ENCODE measurements at places on chromosomes 3 and 15. TPM values are rescaled to one million over a fixed set of nuclear protein-coding genes. Genes with fewer than 3 reads are reported as not detected.

The CHRNA3 gene
- 3.1 TPM for total RNA-seq

The GPR62 gene
- 0.50 TPM for total RNA-seq

The MLF1 gene
- total RNA-seq: 142 TPM

The DZIP3 gene
- total RNA-seq: 46.4 TPM

The POLQ gene
- total RNA-seq: 12.0 TPM

The ISL2 gene
- total RNA-seq: 3.5 TPM

The PARP15 gene
- total RNA-seq: 4.8 TPM

The RTP1 gene
- 0.93 TPM for total RNA-seq

The LEKR1 gene
- total RNA-seq: 9.7 TPM

The ZNF662 gene
- 23.5 TPM for total RNA-seq

GRCh38 chr3:42600958-42601675 is 631 bp downstream of the NKTR start:
- H3K36me3 ChIP-seq: no peaks in the 10 kb centered on the region
- H3K27ac ChIP-seq: peak overlapping the region; percentile 91
- H3K4me3 ChIP-seq: peak overlapping the region; percentile 63
- no peaks in the 10 kb centered on the region for H3K27me3 ChIP-seq

GRCh38 chr15:66594344-66594743 is 28.5 kb upstream of the LCTL start:
- H3K27ac ChIP-seq: no peak overlapping the region
- H3K4me1 ChIP-seq: peaks cover 5% of the 10 kb centered on the region
- H3K4me3 ChIP-seq: no peak overlapping the region
- DNase-seq: no peak

- no peaks in the 10 kb centered on the region for H3K27me3 ChIP-seq
- no peaks in the 10 kb centered on the region for H3K36me3 ChIP-seq
- no peaks in the 10 kb centered on the region for H3K4me1 ChIP-seq
- H3K4me3 ChIP-seq: no peak overlapping the region
These were observed 73.5 kb upstream of the ALDH1A3 start for GRCh38 chr15:100806157-100806556.

GRCh38 chr3:139297588-139298311 is 46.1 kb upstream of the MRPS22 start:
- H3K36me3 ChIP-seq: no peaks in the 10 kb centered on the region
- no peaks in the 10 kb centered on the region for H3K4me1 ChIP-seq
- H3K27ac ChIP-seq: no peak overlapping the region

GRCh38 chr15:41853831-41854230 is 15.2 kb downstream of the PLA2G4B start:
- no peaks in the 10 kb centered on the region for H3K36me3 ChIP-seq
- H3K27ac ChIP-seq: no peak overlapping the region
- H3K4me1 ChIP-seq: peaks cover 5% of the 10 kb centered on the region
- H3K27me3 ChIP-seq: no peaks in the 10 kb centered on the region
- no peak overlapping the region for H3K4me3 ChIP-seq
- no peak for DNase-seq

DNA sequence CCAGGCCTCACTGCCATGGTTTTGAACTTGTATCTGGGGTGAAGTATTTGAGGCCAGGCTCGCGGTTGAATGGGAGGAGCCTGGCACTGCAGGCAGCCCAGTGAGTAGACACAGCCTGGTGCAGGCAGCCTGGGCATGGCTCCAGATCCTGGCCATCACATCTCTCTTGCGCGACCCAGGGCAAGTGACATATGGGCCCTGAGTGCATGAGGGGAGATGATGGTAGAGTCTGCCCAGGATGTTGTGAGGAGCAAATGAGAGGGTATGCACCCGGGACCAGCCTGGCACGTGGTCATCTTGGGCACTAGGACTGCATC is 103.5 kb downstream of the TBC1D2B start:
- no peak overlapping the region for H3K4me3 ChIP-seq
- no peaks in the 10 kb centered on the region for H3K27me3 ChIP-seq
- no peak overlapping the region for H3K27ac ChIP-seq
- peak; percentile 25 for DNase-seq
- H3K4me1 ChIP-seq: peaks cover 15% of the 10 kb centered on the region

DNA sequence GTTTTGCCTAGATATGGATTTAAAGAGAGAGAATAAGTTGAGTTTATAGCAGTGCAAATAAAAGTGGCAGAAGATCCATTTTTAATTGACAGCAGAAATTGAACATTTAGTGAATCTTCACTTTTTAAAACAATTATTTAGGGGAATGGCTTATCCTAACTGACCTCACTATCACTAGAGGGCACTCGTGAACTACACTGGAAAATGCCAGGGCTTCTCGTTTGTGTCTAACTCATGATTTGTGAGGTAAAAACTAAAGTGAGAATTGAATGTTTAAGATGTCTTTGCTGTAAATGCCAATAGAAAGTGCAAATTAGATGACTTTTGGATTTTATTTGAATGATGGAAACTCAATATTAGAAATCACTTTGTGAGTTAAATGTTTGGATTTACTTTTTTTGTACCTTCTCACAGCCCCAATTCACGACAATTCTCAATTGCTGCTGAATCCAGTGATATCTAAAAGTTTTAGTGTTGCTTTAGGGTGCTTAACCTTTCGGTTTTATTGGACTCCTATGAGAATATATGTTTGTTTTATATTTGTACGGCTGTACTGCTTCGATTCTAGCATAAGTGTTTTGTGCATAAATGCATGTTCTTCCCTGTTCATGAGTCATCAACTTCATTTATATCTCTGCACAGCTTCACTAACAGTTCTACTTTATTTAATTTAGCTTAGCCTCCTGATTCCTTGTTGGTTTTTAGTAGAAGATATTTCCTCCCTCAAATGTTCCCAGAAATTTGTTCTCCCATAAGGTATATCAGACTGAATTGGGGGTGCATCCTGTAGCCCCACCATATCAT is 462.1 kb downstream of the MFSD1 start:
- H3K4me3 ChIP-seq: no peak overlapping the region
- no peaks in the 10 kb centered on the region for H3K36me3 ChIP-seq
- no peak overlapping the region for H3K27ac ChIP-seq
- H3K4me1 ChIP-seq: no peaks in the 10 kb centered on the region

DNA sequence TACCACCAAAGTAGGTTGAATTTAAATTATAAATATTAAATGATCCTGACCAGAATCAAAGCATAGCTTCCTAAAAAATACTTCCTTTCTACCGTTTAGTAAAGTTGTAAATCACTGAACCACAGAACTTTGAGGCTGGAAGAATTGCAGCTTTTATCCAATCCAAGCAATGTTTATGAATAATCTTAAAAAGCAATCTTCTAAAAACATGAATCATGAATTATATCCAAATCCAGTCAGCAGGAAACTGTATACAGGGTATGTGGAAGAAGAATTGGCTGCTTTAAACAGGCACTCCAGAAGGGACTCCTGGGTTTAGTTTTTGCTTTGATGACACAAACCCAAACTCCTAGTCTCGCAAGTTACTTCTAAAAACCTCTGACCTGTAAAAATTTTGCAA is 30.2 kb downstream of the HEG1 start:
- no peaks in the 10 kb centered on the region for H3K27me3 ChIP-seq
- no peak overlapping the region for H3K27ac ChIP-seq
- peaks cover 14% of the 10 kb centered on the region for H3K4me1 ChIP-seq

GRCh38 chr3:183809270-183809669 is 16.1 kb downstream of the MAP6D1 start:
- no peak overlapping the region for H3K4me3 ChIP-seq
- H3K36me3 ChIP-seq: no peaks in the 10 kb centered on the region
- H3K4me1 ChIP-seq: no peaks in the 10 kb centered on the region
- no peak overlapping the region for H3K27ac ChIP-seq

GRCh38 chr3:48926425-48927392 is 8.1 kb downstream of the ARIH2 start:
- H3K4me3 ChIP-seq: no peak overlapping the region
- peaks cover 15% of the 10 kb centered on the region for H3K4me1 ChIP-seq
- H3K27ac ChIP-seq: no peak overlapping the region

DNA sequence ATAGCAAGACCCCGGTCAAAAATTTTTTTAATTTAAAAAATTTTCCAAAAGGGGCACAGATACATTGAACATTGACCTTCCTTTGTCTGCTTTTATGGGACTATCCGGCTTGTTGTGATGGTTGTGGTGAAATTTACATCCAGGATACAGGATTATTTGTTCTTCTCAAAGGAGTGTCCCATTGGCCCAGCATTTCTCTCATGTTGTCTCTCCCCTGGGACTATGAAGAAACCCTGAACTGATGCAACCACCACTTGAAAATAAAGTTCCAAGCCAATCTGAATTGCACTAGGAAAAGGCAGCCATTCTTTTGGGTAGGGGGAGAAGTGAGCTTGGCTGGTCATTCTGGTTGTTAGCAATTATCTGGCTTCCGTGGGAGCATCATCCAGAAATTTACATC is 58.4 kb downstream of the PPARG start:
- peaks cover 4% of the 10 kb centered on the region for H3K4me1 ChIP-seq
- no peak overlapping the region for H3K27ac ChIP-seq
- H3K4me3 ChIP-seq: no peak overlapping the region
- no peaks in the 10 kb centered on the region for H3K27me3 ChIP-seq
- no peak for DNase-seq

- H3K27ac ChIP-seq: no peak overlapping the region
- no peak overlapping the region for H3K4me3 ChIP-seq
- no peaks in the 10 kb centered on the region for H3K27me3 ChIP-seq
- H3K36me3 ChIP-seq: no peaks in the 10 kb centered on the region
- DNase-seq: no peak
These were observed 90.5 kb upstream of the PLCL2 start for GRCh38 chr3:16794257-16794656.

- no peak overlapping the region for H3K27ac ChIP-seq
- no peaks in the 10 kb centered on the region for H3K36me3 ChIP-seq
- no peaks in the 10 kb centered on the region for H3K27me3 ChIP-seq
- no peak overlapping the region for H3K4me3 ChIP-seq
- H3K4me1 ChIP-seq: no peaks in the 10 kb centered on the region
These were observed 7.0 kb upstream of the TSEN2 start for GRCh38 chr3:12477256-12477655.

GRCh38 chr3:24917908-24918307 is 423.3 kb upstream of the THRB start:
- H3K27me3 ChIP-seq: no peaks in the 10 kb centered on the region
- H3K36me3 ChIP-seq: no peaks in the 10 kb centered on the region
- H3K27ac ChIP-seq: no peak overlapping the region
- no peak for DNase-seq

DNA sequence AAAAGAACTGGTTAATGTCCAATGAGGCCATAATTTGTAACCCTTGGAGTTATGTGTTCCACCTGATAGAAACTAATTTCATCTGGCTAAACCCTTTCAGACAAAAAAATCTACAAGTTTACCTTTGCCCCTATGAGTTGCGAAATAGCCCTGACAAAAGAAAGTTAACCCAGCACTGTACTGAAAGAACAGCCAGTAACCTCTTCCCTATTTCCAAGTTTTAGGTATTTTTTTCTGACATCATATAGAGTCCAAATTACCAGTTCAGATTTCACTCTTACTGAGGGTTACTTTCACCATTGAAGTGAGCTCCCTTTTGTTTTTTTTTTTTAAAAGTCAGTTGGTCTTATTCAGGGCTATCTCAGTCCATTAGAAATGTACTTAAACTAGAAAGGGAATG is 42.8 kb upstream of the PTPRG start:
- no peaks in the 10 kb centered on the region for H3K36me3 ChIP-seq
- DNase-seq: no peak
- H3K27ac ChIP-seq: no peak overlapping the region
- no peak overlapping the region for H3K4me3 ChIP-seq

DNA sequence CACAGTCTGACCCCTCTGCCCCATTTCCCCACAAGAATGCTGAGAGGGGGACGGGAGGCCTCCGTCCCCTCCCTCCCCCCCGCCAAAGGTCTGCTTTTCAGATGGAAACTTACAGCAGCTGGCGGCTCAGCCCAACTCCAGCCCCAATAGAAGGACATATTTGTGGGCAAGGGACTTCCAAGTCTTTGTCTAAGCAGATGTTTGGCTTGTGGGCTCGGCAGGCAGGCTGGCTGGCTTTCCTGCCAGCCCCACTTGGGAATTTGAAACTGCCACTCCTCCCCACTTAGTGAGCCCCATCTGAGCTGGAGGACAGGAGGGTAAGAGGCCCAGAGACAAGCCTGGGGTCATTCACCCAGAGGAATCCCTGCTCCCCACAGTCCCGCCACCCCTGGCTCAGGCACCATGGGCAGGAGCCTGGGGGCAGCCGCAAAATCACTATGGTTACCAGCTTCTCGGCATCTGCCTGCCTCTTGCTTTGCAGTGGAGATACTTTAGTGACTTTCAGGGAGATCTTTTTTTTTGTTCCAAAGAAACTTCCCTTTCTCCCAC is 53.6 kb downstream of the LMCD1 start:
- no peak overlapping the region for H3K4me3 ChIP-seq
- H3K36me3 ChIP-seq: no peaks in the 10 kb centered on the region
- no peaks in the 10 kb centered on the region for H3K27me3 ChIP-seq
- peak overlapping the region; percentile 7 for H3K27ac ChIP-seq
- peak; percentile 28 for DNase-seq
- peaks cover 34% of the 10 kb centered on the region for H3K4me1 ChIP-seq

DNA sequence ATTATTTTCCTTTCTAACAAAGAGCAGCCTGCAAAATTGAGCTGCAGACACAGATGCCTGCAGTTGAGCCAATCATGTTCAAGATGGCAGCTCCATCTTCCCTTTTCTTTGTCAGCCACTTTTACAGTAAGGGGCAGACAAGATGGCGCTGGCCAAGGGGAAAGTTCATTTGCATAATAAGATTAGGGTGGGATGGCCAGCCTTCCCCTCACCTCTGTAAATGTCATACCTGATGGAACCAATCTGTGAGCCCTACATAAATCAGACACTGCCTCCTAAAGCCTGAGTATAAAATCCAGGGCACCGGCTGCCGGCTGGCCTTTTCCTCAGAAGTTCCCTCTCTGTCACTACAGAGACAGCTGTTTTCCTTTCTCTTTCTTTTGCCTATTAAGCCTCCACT is 15.8 kb downstream of the PATL2 start:
- H3K36me3 ChIP-seq: no peaks in the 10 kb centered on the region
- no peak overlapping the region for H3K27ac ChIP-seq
- H3K4me1 ChIP-seq: no peaks in the 10 kb centered on the region
- no peaks in the 10 kb centered on the region for H3K27me3 ChIP-seq
- no peak for DNase-seq
- no peak overlapping the region for H3K4me3 ChIP-seq

DNA sequence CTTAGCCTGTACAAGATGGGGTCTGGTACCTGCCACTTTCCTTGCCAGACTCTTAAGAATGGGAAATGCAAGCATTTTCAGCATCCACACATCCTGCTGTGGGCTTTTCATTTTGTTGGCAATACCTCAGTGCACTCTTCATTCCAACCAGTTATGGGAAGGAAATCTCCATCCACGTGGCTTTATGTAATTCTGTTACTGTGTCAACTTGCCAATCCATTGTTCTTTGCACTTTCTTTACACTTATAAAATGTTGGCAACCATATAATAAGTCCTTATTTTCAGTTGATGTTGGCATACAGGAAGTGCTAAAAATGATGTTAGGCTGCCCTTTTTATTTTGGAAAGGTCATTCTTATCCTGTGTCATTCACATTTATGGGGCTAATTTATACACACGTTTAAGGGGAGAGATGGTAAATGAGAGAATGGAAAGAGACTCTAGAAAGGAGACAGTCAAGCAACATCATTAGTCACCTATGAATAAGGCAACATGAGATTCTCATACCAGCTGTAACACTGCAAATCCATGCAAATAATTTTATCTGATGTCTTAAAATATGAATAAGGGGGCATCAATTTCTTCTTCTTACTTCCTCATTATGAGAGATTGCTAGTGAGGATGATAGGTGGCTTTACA is 238.7 kb downstream of the CHST2 start:
- H3K4me1 ChIP-seq: no peaks in the 10 kb centered on the region
- no peaks in the 10 kb centered on the region for H3K36me3 ChIP-seq
- no peak for DNase-seq
- H3K4me3 ChIP-seq: no peak overlapping the region
- no peaks in the 10 kb centered on the region for H3K27me3 ChIP-seq
- H3K27ac ChIP-seq: no peak overlapping the region

GRCh38 chr3:99843590-99844258 is 26.1 kb downstream of the CMSS1 start:
- no peaks in the 10 kb centered on the region for H3K36me3 ChIP-seq
- H3K27ac ChIP-seq: no peak overlapping the region
- no peaks in the 10 kb centered on the region for H3K27me3 ChIP-seq
- no peak overlapping the region for H3K4me3 ChIP-seq

Data from testis (tissue), 5 donors.